ENCODE measurements at places on chromosomes 16 and 17. TPM values are rescaled to one million over a fixed set of nuclear protein-coding genes. Genes with fewer than 3 reads are reported as not detected.

The SLC47A1 gene
- total RNA-seq: 6.0 TPM

The CHST4 gene
- total RNA-seq: not detected

The C1QTNF8 gene
- total RNA-seq: not detected

The HIRIP3 gene
- 22.7 TPM for total RNA-seq

The FGF11 gene
- 0.10 TPM for total RNA-seq

The P4HB gene
- total RNA-seq: 230 TPM

The KIF2B gene
- not detected for total RNA-seq

DNA sequence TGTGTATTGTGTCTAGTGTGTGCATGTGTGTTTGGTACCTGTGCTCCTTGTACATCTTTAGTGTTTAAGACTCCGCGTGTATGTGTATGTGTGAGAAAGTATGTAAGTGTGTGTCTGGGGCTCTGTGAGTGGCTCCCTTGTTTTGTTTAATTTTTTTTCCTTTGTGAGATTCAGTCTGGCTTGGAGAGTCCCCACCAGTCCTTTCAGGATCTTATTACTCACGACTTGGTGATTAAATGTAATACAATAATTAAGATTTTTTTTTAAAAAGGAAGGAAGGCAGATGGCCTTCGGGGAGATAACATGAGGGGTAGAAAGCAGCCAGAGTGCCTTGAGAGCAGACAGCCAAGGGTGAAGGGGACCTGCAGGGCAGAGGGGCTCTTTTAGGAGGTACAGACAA, 33.9 kb downstream of the FZD2 start:
- DNase-seq: no peak

- DNase-seq: no peak
Measured at GRCh38 chr17:49369760-49370159, 7.7 kb upstream of the ZNF652 start.

DNA sequence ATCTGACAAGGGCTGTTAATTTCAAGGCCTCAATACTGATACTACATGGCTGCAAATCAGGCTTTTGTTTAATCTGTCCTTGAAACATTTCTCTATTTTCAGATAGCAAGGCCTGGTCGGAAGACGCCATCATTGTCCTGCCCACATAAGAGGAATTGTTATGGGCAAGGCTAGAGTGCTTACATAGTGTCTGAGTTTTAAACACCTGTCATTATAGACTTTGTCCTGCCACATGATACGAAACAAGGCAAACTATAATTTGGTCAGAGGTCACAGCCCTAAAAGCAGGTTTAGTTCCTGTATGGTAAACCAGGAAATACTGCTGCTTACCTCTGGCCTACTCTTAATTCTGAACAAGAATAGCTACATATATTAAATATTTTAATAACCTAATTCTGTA, 104.4 kb downstream of the SSH2 start:
- no peak for DNase-seq

DNA sequence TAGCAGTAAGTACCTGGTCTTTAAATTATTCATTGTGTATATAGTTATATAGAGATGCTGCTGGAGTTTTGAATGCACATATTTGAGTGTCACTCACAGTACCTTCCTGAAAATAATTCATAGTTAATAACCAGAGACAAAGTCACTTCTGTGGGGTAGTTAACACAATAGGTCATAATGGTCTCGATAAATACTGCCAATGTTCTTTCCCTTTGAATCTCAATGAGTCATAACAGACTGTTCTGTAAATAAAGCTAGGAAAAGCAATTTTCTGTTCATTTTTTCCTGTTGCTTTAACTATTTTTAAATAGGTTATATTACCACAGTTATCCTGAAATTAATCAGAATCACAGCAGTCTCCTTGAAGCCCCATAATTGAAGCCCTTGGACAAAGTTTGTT, 87.2 kb downstream of the MAP2K4 start:
- no peak for DNase-seq

DNA sequence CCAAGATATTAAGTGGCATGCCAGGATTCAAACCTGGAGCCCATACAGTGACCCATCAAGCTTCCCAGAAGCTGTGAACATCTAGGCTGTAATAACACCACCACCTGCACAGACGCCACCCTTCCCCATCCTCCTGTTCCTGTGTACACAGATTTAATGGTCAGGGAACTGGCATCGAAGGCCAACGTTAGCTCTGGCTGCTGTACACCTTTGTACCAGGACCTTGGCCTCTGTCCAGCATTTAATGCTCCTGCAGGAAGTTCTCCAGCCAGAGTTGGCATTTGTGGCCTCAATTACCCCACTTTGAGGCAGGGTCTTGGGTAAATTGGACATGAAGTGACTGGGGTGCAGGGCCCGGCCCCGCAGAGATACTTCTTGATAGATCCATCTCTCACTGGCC, 49.3 kb downstream of the SCNN1B start:
- no peak for DNase-seq

DNA sequence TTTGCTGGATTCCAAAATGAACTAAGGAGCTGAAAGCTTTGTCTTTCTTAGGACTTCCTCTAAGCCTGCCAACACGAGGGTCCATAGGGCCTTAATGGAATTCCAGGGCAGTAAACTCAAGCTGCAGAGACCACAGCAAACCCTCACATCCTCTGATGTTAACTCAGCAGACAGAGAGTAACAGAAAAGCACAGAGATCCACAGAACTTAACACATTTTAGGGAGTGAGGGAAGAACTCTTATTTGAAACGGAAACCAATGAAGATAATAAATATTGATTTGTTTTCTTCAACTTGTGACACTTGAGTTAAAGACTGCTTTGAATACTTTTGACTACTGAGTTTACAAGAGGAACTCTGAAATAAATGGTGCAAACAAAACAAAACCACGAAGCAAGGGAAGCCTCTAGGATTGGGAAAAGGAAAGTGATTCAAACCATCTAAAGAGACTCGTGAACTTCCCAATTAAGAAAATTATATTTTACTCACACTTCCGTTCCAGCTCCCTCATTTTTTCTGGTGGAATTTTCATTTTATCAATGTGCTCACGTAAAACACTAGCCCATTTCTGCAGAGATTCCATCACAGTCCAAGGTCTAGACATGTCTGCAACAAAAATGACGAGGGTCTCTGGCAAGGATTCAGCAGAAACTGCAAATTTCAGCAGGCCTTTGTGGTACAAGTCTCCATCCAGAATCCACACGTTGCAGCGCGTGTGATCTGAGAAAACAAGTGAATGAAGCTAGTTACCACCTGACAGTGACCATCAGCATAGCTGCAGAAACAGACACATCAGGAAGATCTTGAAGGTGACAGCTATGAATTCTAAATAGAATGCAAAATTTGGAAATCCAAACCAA, 9.2 kb downstream of the DYNC1LI2 start:
- DNase-seq: no peak

DNA sequence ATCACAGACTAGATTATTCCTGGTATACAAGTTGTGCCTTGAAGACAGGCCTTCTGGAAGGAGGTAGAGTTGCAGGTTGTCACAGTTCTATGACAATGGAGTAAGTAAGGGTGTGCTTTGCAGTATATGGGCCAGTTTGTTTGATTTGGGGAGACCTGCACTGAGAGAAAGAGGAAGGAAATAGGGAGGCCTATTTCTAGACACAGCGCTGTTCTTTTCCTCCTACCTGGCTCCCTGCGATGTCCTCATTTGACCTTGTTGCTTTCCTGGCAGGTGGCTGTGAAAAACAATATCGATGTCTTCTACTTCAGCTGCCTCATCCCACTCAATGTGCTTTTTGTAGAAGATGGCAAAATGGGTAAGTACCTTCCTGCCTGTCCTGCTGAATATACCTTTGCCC, 22.5 kb upstream of the RASL10B start:
- DNase-seq: no peak

DNA sequence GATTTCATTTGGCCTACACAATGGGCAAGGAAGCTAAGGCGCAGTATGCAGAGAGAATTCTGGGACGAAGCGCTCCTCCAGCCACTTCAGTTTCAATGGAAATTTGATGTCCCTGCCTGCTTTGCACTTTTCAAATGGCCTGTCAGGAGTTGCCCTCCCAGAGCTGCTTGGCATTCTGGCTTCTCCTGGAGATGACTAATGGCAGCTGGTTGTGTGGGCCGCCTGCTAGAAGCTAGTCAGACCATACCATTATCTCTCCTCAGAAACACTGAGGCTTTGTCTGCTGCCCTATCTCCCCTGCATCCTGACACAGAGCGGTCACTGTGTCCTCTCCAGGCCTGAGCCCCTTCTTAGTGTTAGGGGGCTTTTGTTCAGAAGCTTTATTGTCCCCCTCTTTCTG, 180.1 kb downstream of the SPECC1 start:
- no peak for DNase-seq

All from ovary (tissue), 10 donors.